Skeletal muscle tissue (tissue), 5 donors: ENCODE measurements at places on chromosomes 4 and X. TPM values are rescaled to one million over a fixed set of nuclear protein-coding genes. Genes with fewer than 3 reads are reported as not detected.

ASB11 gene
- total RNA-seq, result 15.1 TPM

EFHC2 gene
- total RNA-seq, result under 0.01 TPM

DBET gene
- total RNA-seq, result not detected

RNF175 gene
- total RNA-seq, result not detected

GAGE12J gene
- total RNA-seq, result not detected

TIMP1 gene
- total RNA-seq, result 31.8 TPM

SOWAHD gene
- 1.6 TPM for total RNA-seq

PABPC4L gene
- 8.4 TPM for total RNA-seq

PSAPL1 gene
- total RNA-seq, result not detected

PALLD gene
- 140 TPM for total RNA-seq

RAB40A gene
- total RNA-seq, result 0.52 TPM
